GM12892 (cell line): ENCODE measurements at places on chromosomes 6 and 20.

GRCh38 chr20:4833074-4833728 lies 111.5 kb downstream of the PRND start:
- DNase-seq, result no peak

- DNase-seq, result no peak
Observed at GRCh38 chr6:79230149-79230548, 4.3 kb downstream of the HMGN3 start.

DNA sequence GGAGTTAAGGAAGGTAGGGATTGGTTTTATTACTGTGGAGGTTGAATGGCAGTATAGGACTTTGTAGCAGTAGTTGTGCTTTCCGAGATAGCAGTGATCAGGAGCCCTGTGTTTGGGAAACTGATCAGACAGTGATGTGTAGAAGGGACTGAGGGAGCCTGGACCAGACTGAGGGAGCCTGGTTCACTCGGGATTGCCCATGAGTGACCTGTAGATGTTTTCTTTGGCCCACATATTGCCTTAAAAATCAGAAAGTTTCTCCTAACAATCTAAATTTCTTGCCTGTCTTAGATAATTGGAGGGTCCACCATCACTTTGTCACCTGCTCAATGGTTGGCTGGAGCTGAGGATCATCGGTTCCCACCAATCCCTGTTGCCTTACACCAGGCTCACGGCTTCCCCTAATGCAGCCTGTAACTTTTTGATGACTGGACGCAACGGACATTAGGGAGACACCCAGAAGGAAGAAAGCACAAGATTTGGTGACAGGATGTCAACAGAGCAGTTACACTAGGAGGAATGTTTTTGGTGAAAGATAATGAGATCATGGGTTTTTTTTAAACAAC lies 1.1 kb downstream of the CDS2 start:
- no peak for DNase-seq

- DNase-seq, result no peak
Observed at GRCh38 chr6:81999270-81999669, 246.8 kb upstream of the TENT5A start.

DNA sequence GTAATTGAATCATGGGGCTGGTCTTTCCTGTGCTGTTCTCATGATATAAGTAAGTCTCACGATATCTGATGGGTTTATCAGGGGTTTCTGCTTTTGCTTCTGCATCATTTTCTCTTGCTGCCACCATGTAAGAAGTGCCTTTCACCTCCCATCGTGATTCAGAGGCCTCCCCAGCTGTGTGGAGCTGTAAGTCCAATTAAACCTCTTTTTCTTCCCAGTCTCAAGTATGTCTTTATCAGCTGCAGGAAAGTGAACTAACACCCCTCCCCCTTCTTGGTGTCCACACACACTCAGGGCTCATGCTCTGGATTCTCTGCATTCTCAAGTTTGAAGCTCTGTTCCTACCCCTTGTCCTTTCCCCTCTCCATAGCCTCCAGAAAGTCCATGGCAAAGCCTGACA lies 107.1 kb downstream of the THBS2 start:
- DNase-seq, result no peak

DNA sequence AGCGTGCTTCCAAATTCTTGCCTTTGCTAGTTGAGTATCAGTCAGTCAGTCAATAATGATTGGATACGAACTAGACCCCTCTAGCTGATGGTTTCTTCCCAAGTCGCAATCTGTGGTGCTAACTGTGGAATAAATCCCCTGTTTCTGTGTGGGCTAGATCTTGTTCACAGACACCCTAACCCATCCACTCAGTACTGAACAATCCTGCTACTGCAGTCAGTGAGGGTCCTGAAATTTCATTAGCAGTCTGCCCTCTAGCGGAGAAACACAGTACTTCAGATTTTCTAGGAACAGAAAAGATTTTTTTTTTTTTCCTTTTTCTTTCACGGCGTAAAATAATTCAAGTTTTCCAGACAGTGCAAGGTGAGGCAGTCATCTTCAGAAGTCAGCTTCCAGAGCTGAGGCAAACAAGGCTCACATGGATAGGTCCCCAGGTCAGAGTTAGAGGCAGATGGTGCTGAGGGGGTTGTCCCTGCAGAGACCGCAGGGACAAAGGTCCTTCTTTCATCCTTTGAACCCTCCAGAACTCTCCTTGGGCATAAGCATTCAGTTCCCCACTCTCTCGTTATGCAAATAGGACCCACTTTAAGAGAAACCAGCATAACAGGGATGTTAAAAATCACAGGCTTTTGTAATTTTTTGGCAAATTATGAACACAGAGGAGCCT lies 119.6 kb downstream of the SCML4 start:
- no peak for DNase-seq

DNA sequence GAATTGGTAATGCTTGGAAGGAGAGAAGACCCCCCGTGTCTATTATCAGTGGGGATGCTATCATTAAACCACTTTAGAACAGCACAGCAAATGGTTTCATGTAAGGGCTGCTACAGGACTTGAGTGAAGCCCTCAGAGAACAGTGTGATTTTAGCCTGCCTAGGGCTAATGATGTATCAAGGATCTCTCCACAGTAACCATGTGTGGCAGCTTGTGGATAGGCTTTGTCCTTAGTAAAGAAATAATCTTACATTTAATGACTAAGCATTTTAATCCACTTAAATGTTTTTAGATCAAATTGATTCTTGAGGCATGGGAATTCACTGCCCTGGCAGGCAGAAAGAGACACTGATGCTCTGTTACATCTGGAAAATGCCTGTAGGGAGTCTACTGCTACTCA lies 495.1 kb downstream of the NKAIN2 start:
- DNase-seq, result no peak

- DNase-seq, result no peak
Observed at GRCh38 chr6:26218824-26219223, 131.6 kb downstream of the HFE start.

DNA sequence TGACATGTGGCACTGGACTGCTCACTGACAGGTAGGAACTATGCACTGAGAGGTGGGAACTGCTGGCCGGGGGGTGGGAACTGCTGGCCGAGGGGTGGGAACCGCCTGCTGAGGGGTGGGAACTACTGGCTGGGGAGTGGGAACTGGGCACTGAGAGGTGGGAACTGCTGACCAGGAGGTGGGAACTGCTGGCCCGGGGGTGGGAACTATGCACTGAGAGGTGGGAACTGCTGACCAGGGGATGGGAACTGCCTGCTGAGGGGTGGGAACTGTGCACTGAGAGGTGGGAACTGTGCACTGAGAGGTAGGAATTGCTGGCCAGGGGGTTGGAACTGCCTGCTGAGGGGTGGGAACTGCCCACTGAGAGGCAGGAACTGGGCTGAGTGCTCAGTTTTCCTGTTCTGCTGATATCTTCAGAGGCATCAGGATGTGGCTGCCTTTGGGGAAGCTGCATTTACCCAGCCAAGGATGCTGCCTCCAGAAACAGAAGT lies 90.2 kb downstream of the THBS2 start:
- DNase-seq, result no peak

DNA sequence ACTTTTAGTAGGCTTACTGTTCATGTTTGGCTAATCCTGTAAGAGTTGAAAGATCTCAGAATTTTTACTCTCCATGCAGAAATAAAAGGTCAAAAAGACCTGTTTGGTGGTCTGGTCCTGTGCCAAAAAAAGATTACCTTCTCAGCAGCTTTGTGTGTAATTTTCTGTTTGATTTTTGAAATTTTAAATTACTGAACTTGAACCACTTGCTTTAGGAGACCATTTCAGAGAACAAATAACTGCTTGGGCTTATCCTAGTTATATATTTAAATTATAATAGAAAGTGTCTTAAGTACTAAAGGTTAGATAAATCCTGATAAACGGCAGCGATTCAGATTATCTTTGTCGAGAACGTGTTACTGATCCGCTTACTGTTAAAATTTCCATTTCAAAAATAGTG lies 118.3 kb upstream of the GRIK2 start:
- DNase-seq, result no peak

- no peak for DNase-seq
Observed at GRCh38 chr6:141105481-141105880, 1027.2 kb upstream of the GJE1 start.

DNA sequence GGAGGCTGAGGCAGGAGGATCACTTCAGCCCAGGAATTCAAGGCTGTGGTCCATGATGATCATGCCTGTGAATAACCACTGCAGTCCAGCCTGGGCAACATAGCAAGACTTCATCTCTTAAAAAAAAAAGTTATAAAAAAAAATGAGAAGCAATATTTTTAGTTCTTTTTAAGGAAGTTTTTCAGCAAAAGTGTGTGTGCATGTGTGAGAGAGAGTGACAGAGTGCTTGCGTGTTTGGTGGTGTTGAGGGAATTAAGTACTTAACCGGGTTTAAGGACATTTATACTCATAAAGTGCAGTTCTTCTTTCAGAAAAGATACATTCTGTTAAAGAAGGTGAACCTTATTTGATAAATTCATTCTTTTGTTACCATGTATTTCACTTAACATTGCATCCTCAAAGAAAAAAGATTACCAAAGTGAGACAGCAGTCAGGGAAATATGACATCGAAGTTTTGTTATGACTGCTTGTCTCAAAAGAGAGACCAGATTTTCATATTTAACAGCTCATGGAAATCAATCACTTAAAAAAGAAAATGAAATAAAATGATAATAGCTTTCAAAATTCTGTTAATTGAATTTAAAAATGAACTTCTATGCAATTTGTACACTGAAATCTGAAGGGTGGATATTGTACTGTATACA lies 254.7 kb downstream of the ARHGAP18 start:
- DNase-seq, result no peak

GRCh38 chr6:136059308-136059707 lies 190.8 kb downstream of the MTFR2 start:
- DNase-seq, result no peak

- no peak for DNase-seq
Observed at GRCh38 chr6:6590530-6590929, 2.0 kb downstream of the LY86 start.

DNA sequence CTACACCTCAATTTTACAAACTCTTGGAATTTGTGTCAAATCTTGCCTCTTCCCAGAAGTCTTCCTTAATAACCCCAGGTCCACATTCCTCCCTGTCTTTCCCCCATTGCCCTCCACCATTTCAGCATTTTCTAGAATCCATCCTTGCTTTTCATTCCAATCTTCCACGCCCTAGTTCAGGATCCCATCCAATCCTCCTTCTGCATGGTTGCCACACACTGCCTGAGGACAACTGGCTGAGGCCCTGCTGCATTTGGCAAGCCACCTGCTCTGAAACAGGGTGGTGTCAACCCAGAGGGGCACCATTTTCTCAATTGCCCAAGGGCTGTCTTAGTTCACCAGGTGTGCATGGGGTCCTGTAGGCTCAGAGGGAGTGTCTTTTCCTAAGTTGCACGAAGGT lies 37.9 kb upstream of the RFPL4B start:
- no peak for DNase-seq

DNA sequence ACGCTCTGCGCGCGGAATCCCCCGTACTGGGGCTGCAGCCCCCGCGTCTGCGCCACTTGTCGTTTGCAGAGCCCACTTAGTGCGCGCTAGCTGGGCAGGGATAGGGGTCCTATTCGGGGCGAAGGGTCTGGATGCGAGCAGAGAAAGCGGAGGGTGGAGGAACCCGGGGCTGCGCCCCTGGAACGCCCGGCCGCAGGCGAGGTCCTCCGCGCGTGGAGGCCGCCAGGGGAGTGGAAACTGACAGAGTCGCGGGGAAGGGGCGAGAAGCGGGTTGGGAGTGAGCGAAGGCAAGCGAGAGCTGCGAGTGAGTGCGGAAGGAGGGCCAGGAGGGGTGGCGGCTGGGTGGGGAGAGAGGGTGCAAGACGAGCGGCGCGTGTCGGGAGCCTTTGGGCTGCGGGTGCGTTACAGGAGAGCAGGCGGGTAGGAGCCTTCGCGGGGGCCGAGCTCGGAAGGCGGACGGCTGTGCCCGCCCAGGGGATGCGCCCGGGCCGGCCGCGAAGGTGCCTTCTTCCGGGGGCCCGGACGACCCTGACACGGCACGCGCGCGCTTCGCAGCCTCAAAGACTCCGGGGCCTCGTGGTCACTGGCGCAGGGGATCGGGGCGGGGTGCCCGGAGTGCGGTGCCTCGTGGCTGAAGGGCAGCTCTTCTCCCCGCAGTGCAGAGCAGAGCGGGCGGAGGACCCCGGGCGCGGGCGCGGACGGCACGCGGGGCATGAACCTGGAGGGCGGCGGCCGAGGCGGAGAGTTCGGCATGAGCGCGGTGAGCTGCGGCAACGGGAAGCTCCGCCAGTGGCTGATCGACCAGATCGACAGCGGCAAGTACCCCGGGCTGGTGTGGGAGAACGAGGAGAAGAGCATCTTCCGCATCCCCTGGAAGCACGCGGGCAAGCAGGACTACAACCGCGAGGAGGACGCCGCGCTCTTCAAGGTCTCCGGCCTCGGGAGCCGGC lies 1.2 kb downstream of the IRF4 start:
- no peak for DNase-seq

GRCh38 chr6:38151580-38152500 lies 332.3 kb downstream of the ZFAND3 start:
- no peak for DNase-seq

- DNase-seq, result no peak
Observed at GRCh38 chr20:1888796-1889463, 6.3 kb upstream of the SIRPA start.

- no peak for DNase-seq
Observed at GRCh38 chr6:3916211-3916610, 67.0 kb downstream of the FAM50B start.

DNA sequence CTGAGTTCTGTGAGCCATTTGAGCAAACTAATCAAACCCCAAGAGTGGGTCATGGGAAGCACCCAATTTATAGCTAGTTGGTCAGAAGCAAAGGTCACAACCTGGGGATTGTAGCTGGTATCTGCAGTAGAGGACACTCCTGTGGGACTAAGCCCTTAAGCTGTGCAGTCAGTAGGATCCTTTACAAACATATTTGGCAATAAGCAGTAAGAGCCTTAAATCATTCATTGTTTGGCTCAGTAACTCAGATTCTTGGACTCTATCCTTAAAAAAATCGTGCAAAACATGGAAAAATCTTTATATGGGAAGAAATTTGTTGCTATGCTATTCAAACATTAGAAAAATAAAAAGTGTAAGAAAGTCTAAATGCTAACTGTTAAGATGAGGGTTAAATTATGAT lies 29.9 kb downstream of the FRK start:
- no peak for DNase-seq

- no peak for DNase-seq
Observed at GRCh38 chr6:4518506-4518905, 257.7 kb upstream of the CDYL start.

DNA sequence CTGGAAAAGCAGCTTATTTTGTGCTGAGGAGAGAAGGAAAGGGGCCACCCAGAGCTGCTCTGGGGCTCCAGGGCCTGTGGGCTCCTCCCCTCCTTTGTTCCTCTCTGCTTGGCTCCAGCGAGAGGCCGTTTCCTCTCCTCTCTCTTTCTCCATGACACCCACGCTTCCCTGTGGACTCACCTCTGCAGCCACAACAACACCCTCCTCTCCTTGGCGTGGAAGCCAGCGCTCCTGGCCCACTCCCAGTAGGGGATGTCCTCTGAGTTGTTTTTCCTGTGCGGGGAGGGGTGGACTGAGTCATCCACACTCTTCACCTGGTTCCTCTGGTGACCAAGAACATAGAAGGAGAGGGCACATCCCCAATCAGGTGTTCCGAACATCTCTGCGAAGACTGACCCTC lies 4.9 kb upstream of the CDSN start:
- DNase-seq, result no peak
